ENCODE measurements at places on chromosomes 2 and 18.

DNA sequence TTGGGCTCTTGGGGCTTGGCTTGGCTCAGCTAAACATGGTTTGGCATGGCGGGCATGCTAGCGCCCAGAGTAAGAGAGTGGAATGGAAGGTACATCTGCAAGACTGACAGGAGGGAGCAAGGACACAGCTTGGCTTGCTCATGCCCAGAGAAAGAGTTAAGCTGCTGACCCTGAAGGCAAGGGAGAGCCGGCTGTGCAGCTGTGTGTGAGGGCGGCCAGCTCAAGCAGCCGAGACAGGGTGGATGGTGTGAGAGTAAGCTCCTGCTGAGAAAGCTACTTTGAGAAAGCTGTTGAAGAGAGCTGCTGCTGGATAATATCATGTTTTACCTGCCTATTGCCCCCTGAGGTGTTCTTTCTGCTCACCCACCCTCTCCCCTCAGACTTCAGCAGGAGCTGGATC, 135.6 kb downstream of the CCBE1 start:
- no peak for DNase-seq

DNA sequence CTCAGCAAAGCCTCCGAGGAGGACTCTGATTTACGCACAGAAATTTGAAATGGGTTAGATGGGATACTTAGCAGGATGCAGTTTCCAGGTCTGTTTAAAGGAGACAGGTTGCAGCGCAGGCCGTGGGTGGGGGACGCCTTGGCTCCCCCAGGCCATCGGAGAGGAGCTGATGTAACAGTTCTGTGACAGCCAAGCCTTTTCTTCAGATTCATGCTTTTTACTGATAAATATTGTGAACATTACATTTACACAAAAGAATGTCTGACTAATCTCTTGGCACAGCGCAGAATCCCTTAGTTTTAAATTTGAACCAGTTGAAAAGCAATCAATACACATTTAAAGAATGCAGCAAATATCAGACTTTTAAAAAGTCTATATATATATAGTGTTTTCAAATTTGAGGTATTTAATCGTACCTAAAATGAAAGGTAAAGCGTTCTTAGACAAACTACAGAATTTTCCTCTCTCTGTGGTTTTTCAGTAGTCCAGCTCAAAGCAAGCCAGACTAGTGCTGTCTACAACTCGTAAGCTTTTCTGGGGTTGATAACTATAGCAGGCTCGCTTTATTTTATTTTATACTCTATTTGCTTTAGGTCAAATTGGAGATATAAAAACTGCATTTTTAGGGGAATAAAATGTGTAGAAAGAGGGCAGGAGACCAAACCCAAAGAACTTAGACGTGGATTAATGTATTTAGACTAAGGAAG, 221.9 kb downstream of the PIEZO2 start:
- no peak for DNase-seq

GRCh38 chr2:158774681-158775080, 20.4 kb upstream of the DAPL1 start:
- DNase-seq = no peak

GRCh38 chr2:20171445-20171977, 53.4 kb downstream of the SDC1 start:
- peak; percentile 33 for DNase-seq

GRCh38 chr2:207768866-207769596, 675 bp downstream of the FZD5 start:
- no peak for DNase-seq

DNA sequence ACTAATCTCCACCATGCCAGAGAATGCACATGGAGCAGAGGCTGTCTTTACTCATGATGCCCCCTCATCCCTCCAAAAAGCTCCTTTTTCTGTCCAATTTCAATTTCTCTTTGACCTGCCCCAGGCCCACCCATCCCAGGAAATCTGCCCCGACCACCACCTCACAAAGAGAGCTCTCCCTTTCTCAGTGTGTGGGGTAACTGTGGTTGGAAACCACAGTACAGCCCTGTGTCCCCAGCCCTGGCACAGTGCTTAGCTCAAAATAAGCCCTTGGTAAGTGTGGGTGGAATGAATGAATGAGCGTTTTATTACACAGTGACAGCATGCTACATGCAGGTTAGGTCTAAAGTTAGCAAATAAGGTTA, 43.7 kb upstream of the CAB39 start:
- DNase-seq = no peak

DNA sequence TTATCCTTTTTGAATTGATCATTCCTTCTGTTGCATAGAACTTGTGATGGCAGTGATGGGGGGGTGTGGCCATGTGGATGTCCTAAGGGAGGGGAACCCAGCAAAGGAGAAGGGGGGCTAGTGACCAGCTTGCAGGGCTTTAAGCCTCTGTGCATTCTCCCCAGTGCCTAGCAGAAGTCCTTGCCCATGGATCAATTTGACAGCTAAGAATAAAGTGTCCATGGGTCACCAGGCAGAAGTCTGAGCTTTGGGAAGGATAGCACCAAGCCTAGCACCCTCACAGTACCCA, 39.6 kb upstream of the FAM136A start:
- no peak for DNase-seq

- peak; percentile 51 for DNase-seq
Observed at GRCh38 chr2:196719110-196719872, 79.8 kb downstream of the CCDC150 start.

DNA sequence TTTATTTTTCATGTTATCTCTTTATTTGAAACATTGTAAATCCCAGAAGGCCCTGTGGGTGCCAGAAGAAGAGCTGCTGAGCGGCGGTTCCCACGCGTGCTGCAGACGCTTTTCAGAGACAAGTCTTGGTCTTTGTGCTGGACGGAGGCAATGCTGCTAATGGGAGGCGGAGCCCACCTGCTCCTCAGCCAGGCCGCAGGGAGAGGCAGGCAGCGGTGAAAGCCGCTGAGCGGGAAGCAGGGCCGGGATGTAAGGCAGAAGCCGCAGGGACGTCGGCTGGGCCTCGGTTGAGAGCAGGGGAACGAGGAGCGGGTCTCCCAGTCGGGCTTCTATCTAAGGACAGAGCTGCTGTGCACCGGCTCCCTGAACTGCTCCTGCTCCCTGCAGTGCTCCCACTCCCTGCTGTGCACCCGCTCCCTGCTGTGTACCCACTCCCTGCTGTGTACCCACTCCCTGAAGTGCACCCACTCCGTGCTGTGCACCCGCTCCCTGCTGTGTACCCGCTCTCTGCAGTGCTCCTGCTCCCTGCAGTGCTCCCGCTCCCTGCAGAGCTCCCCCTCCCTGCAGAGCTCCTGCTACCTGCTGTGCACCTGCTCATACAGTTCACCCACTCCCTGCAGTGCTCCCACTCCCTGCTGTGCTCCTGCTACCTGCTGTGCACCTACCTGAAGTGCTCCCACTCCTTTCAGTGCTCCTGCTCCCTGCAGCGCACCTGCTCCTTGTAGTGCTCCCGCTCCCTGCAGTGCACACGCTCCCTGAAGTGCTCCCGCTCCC, 16.4 kb downstream of the TMEM18 start:
- peak; percentile 91 for DNase-seq

GRCh38 chr2:31219131-31219969, 2.0 kb upstream of the CAPN14 start:
- DNase-seq = no peak

- no peak for DNase-seq
Observed at GRCh38 chr2:218569038-218569431, 396 bp downstream of the CNOT9 start.

DNA sequence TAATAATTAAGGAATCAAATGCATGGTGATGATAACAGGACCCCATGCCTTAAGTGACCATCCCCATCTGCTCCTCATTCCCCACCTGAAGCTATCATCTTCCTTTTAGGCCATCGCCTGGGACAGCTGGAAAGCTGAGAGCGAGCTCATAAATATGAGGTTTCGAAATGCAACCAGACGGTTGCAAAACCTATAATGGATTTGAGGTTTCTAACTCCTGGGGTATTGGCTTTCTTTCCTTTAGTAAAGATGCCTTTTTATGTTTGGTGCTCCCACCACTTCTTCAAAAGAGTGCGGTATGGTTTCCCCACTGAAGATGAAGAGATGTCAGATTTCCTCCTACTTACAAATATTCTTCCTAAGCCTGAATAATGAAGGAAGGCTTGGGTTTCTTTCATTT, 1589.5 kb upstream of the PIK3C3 start:
- DNase-seq = no peak

- peak; percentile 65 for DNase-seq
Observed at GRCh38 chr2:127576433-127577207, 41.1 kb downstream of the MYO7B start.

DNA sequence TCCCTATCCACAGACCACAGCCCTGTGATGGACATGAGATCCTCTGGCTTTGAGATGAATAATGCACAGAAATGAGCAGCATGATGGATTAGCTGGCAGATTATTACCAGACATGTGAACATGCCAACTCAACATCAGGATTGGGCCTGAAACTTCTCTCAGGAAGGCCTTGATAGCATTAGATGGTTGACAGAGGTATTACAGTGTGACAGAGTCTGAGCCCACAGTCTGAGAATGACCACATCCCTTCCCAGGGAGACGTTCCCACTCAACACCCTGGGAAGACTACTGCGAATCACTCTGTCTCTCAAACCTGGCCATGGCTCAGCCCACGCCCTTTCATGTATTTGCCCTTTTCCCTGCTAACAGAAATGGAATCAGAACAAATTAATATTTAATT, 66.9 kb downstream of the BCL11A start:
- no peak for DNase-seq

DNA sequence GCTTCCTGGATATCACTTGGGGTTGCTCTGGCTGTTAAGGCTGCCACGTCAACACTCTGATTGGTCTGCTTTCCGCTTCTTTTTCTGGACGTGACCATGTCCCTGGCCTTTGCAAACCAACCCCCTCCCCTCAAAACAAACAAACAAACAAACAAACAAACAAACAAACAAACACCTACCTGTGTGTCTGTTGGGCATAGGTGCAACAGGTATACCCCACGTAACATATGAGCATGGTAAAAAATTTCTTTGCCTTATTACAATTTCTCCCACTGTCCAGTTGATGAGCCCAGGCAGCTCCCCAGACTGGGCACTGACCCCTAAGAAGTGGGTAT, 80.6 kb downstream of the ADD2 start:
- no peak for DNase-seq

DNA sequence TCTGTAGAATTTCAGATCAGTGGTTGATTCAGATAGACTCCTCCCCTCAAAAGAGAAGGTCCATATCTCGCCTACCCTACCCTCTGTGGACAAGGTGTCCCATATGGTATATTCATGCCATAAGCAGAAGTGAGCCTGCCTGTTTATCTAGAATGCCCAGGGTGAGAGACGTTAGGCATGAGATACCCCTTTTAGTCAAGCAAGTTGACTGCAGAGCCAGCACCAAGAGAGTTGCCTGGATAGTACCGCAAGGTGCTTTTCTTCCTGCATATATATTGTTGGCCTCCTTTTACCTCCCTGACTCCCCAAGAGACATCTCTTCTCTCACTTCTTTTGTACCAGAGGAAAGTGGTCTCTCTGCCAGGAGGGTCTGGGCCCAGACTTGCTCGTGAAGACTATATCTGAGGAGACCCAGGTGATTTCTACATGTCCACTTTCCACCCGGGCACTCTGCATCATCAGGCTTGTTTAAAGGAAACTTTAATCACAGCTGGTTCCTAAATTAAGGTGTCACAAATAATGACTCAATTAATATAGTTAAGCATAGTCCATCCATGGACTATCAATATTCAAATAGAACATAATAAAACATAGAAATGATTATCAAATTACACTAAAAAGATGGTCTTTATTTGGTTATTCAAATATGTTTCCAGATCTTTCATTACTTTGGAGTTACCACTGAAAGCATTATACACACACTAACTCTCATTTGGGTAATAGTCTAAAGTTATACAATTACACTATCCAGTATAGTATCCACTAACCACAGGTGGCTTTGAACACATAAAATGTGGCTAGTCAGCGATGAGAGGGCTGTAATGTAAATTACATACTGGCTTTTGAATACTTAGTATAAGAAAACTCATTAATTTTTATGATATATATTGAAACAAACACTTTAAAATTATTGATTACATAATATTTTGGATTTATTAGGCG, 4.1 kb downstream of the ITGA4 start:
- no peak for DNase-seq

- DNase-seq = no peak
Observed at GRCh38 chr2:99279969-99280695, 20.9 kb downstream of the LYG1 start.

- DNase-seq = no peak
Observed at GRCh38 chr2:205714058-205714776, 31.9 kb downstream of the NRP2 start.

- no peak for DNase-seq
Observed at GRCh38 chr18:5918205-5918858, 23.0 kb upstream of the TMEM200C start.

DNA sequence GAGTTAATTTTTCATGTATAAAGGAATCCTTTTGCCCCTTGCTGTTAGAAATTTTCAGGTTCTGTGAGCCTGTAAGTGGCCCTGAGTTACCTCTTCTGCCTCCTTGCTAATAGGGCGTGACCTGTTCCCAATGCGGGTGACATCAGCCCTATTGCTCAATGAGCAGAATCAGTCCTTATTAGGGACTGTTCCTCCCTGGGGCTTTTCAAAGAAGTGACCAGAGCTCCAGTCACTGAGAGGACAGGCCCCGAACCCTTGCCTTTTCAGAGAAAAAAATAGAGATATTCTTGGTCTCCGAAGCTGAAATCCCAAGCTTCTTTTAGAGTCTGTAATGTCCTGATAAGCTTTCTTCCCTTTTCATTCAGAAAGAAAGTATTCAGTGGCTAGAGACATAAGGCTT, 8.2 kb upstream of the APOB start:
- no peak for DNase-seq

GRCh38 chr2:42457011-42457410, 36.8 kb downstream of the KCNG3 start:
- no peak for DNase-seq

GRCh38 chr2:235532307-235532706, 38.5 kb downstream of the AGAP1 start:
- DNase-seq = no peak

DNA sequence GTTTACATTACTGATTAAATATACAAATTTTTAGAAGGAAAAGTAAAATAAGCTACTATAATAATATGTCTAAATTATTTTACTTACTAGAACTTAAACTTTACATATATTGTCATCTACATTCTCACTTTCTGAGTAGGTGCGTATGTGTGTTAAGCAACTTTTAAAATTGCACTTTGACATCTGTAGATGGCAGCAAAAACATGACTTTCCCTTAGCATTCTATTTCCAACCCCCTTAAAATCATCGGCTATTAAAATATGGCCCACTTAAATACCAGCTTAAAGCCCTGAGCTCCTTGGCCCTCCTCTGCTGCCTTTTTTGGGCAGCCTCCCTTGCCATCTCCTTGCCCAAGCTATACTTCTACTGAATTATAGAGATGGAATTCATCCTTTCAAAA, 78.0 kb downstream of the UPP2 start:
- no peak for DNase-seq

Measured in H7 (cell line).